CD4-positive, alpha-beta T cell treated with Interleukin-10 for 1 hour (primary cell): ENCODE measurements at places on chromosomes 16 and 17.
A peak's percentile ranks its signal among the peaks of the same experiment; 100 is the strongest.

DNA sequence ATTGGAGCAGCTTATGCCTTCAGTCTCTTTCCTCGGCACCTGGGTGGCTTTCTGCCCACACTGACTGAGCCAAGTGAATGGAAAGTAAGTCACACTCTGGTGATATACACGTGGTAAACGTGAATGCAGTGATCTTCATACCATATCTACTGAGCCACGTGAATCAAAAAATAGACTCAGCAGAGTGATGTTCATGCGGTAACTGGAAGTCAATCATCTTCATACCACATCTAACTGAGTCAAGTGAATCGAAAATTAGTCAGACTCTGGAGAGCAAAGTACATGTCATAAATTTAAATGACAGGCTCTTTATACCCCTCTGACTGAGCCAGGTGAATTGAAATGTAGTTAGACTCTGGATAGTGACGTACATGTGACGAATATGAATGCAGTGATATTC lies 47.1 kb upstream of the ARL4D start:
- no peak for DNase-seq

DNA sequence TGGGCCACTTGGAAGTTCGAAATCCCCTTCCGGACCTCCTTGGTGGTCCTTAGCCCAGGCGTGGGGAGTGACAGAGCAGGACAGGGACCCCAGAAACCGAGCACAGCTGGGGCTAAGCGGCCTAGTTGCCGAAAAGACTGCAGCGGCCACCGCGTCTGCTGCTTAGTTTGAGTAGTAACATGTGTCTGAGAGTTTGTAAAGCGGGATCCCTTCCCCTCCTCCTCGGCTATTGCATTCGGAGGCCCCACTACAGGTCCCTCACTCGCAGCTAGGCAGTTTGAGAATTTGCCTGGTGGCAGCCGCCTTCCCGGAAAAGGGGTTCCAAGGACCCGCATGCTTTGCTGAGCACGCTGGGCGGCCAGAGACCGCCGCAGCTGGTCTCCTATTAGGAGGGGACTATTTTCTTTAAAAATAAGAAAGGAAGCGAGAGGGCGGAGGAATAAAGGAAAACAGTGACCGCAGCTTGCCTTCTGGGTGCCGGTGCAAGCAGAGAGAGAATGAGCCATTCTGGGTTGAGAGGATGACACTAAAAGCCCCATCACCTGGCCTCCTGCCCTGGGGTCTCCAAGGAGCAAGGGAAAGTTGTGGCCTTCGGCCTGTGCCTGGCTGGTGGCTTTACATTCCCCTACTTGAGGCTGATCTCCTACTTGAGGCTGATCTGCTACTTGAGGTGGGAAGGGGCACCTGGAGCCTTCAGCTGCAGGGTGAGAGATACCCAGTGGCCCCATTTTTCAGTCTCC lies 1.1 kb upstream of the HOXB5 start:
- DNase-seq = no peak

DNA sequence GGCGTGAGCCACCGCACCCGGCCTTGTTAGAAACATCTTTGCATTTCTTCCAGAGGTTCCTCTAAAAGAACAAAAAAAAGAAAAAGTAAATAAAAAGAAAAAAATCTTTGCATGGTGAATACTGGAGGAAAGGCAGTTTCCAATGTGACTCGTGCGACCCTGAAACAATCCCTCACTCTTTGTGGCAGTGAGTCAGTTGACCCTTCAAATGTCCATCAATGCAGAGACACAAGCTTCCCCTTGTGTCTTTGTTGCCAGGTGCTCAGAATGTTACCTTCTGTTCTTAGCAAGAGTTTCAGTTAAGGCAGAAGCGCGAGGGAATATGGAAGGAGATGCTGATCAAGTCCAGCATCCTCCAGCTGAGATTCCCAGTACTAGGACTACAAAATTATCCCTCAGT lies 16.4 kb downstream of the CACNG4 start:
- no peak for DNase-seq

- no peak for DNase-seq
Observed at GRCh38 chr16:619476-620100, 11.2 kb upstream of the WFIKKN1 start.

DNA sequence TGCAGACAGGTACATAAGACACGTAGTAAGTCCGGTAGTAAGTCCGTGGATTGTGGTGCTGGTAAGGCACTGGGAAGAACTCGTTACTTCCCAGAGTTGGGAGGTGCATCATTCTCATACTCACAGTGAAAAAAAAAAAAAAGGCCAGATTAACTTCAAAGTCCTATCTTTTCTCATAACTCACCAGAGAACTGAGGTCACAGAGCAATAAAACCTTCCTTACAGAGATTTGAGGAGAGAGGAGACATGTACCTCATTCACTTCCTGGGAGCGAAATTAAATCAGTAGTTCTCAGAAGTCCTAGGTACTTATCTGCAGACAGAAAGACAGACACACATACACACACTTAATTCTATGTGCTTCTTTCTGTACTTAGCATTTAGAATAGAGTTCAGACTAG lies 22.5 kb downstream of the MPHOSPH6 start:
- no peak for DNase-seq

DNA sequence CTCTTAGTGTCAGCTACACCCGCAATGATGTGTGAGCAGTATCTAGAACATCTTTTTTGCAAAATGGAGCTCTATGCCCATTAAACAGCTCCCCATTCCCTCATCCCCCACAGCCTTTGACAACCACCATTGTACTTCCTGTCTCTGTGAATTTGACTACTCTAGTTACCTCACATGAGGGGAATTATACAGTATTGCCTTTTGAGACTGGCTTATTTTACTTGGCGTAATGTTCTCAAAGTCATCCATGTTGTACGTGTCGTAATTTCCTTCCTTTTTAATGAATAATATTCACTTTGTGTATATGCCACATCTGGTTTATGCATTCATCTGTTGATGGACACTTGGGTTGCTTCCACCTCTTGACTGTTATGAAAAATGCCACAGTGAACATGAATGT lies 23.2 kb upstream of the CCL22 start:
- DNase-seq = no peak

DNA sequence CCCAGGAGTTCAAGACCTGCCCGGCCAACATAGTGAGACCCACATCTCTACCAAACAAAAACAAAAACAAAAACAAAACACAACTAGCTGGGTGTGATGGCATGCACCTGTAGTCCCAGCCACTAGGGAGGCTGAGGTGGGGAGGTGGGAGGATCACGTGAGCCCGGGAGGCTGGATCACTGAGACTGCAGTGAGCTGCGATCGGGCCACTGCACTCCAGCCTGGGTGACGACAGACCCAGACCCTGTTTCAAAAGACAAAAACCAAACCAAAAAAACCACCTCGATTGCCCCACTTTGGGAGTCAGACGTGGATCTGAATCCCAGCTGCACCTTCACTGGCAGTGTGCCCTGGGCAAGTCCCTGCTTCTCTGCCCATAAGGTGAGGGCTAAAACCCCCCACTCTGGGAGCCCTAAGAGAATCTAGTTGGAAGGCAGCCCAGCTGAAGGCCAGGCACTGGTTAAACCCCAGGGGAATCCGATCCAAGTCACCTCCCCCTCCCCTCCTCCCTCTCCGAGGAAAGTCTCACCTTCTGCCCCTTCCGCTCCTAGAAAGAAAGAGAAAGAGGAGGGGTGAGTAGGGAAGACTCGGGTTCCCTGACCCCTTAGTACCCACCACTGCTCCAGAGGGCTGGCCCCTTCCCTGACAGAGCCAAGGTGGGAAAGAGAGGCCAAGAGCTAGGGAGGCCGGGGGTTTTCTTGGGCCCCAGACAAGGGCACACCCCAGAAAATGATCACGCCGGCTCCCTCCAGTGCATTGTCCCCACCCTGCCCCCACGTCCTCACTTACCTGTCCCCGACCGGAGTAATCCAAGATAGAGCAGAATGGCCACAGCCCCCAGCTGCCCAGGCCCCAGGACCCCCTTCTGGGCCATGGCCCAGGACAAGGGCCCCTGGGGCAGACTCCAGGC lies 647 bp downstream of the PRSS8 start:
- no peak for DNase-seq

DNA sequence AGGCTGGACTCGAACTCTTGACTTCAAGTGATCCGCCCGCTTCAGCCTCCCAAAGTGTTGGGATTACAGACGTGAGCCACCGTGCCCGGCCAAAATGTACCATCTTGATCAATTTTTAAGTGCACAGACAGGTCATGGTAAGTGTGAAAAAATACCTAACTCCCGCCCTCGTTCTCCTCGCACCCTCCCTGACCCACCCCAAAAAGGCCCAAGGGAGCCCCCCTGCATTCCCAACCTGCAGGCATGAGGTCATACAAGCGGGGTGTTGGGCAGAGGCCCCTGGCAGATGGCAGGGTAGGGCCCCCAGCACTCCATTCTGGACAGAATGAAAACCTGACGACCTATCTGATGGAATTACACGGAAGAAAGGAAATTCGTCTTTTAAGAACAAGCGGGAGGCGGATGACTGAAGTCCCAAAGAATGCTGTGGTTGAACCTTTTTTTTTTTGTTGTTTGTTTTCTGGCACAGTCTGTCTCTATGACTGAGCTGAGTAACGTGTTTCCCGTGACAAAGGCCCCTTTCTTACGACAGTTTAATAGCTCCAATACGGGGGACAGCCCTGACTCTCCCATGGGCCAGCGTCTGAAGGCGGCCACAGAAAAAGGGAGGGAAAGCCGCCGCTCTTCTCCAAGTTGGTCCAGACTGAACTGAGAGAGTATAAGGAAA lies 376.4 kb downstream of the SLC39A11 start:
- DNase-seq = no peak

DNA sequence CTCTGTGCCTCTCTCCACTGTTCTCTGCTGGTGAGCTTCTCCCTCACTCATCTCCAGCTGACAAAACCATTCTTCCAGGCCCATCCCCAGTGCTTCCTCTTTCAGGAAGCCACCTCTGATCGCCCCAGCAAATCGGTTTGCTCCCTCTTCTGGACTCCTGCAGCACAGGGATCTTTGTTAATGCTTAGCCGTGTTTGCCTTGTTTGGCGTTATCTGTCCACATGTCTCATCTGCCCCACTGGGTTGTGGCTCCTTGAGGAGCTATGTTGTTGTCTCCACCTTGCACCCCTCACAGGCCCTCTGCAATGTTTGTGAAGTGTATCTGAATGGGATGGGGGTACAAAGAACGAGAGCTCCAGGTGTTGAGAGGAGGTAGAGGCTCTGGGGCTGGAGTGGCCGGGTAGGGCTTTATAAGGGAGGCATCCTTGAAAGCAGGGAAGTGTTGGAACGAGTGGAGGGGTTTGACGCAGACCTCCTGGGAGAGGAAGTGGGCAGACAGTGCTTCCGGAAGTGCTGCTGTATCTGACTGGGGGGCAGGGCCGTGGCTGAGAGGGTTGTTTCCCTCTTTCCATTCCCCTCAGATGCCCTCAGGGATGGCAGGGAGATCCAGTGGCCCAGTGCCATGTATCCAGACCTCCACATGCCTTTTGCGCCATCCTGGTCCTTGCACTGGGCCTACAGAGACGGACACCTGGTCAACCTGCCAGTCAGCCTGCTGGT lies 27.8 kb downstream of the CASKIN2 start:
- DNase-seq = peak; percentile 57

DNA sequence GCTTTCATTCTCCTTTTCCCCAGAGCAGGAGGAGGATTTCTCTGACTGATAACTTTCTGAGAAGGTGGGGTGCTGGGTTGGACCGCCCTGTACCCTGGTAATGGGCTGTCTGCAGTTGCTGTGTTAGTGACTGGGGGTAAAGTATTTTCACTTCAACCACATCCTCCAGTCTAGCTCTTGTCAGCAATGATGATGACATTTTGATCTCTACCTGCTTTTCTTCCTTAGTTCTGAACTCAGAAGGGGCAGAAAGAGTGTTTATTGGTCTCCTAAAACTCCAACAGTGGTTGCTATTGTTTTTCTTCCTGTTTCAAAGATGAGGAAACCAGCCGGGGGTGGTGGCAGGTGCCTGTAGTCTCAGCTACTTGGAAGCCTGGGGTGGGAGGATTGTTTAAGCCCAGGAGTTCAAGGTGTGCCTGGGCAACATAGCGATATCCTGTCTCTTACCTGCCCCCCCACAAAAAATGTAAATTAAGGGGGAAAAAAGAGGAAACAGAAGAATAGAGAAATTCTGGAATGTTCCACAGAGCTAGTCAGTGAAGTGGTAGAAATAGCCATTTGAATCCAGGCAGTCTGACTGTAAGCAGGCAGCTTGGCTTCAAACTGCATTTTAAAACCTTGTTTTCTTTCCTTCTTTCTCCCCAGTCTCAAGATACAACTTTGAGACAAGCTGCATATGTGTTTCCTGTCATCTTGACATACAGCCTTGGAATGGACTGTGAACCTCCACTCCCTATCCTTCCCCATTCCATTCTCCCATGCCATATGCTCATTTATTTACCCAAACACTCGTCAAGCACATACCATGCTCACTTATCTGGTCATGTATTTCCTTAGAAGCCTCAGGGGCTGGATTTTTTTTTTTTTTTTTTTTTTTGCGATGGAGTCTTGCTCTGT lies 3.3 kb upstream of the N4BP1 start:
- peak; percentile 82 for DNase-seq

DNA sequence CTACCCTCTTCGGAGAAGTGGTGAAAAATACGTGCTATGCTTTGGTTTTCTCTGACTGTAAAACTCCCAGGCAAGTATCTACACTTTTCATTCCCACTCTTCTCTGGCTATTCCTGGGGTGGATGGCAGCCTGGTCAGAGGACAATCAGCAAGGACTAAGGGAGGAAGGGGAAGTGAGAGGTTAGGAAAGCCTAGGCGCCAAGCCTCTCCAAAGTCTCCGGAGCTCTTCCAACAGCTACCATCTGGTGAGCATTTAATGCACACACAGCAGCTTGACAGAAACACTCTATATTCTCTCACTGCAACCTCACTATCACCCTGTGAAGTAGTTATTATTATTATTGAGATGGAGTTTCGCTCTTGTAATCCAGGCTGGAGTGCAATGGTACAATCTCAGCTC lies 65.1 kb downstream of the WSCD1 start:
- no peak for DNase-seq

GRCh38 chr16:22635357-22635761 lies 124.7 kb downstream of the NPIPB5 start:
- DNase-seq = no peak

DNA sequence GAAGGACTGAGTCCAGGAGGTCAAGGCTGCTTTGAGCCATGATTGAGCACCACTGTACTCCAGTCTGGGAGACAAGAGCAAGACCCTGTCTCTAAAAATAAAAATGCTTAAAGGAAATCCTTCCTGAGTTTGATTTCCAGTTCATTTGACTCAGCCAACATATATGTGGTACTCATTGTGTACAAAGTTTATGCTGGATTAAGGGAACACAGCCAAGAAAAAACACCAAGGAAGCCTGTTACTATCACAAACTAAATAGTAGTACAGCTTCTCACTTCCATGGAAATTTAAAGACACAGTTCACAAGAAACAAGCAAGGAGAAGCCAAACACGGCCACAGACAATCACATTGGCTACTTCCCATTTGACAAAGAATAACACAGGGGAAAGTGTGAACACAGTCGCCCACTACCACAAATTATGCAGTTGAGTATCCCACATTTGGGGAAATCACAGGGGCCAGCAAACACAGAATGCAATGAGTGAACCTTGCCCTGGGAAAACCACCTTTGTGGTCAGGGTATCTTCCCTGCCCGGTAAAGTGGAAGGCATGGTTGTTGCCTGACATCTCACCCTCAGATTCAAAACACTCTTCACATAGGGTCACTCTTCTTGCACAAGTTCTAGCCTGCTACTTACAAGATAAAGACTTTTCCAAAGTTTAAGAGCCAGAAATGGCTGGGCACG lies 14.5 kb downstream of the TEX14 start:
- no peak for DNase-seq

GRCh38 chr17:40019140-40019991 lies 4.1 kb downstream of the CSF3 start:
- no peak for DNase-seq
